ENCODE measurements at places on chromosomes 13 and 19.

GRCh38 chr13:26327940-26328725, 74.2 kb downstream of the CDK8 start:
- H3K36me3 ChIP-seq: no peaks in the 10 kb centered on the region
- no peaks in the 10 kb centered on the region for H3K4me1 ChIP-seq
- no peaks in the 10 kb centered on the region for H3K27me3 ChIP-seq
- no peak for DNase-seq
- H3K4me3 ChIP-seq: no peak overlapping the region

- DNase-seq: no peak
- H3K4me1 ChIP-seq: no peaks in the 10 kb centered on the region
- no peaks in the 10 kb centered on the region for H3K27me3 ChIP-seq
- H3K27ac ChIP-seq: no peak overlapping the region
- H3K4me3 ChIP-seq: no peak overlapping the region
Measured at GRCh38 chr13:50228527-50228926, 213.3 kb downstream of the KCNRG start.

DNA sequence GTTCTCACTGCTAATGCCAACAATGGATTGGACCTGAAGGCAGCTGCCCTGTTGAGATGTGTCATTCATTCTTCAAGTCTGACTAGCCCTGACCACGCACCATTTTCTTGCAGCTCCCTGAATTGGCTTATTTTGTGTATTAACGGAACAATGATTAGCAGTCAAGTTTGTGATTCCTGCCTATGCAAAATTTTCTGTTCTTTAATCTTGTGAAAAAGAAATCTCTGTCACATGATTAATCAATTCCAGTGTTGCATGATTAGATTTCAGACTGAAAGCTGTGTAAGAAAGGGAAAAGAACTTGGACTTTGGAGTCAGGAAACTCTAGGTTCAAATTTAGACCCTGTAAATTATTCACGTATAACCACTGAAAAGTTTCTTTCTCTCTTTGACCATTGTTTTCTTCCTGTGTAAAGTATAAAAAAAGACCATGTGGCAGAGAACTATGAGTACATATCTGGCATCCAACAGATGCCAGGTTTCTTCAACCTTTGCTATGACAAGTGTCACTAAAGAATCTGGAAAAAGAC, 64.5 kb upstream of the SLC10A2 start:
- H3K27ac ChIP-seq: no peak overlapping the region
- H3K36me3 ChIP-seq: no peaks in the 10 kb centered on the region
- no peak for DNase-seq
- no peak overlapping the region for H3K4me3 ChIP-seq
- no peaks in the 10 kb centered on the region for H3K27me3 ChIP-seq

- no peak overlapping the region for H3K27ac ChIP-seq
- no peaks in the 10 kb centered on the region for H3K36me3 ChIP-seq
- peaks cover 45% of the 10 kb centered on the region for H3K4me1 ChIP-seq
- H3K27me3 ChIP-seq: peaks cover 44% of the 10 kb centered on the region
- H3K4me3 ChIP-seq: no peak overlapping the region
- DNase-seq: no peak
Measured at GRCh38 chr19:49428547-49429451, 3.6 kb downstream of the GFY start.

GRCh38 chr13:28001049-28001448, 12.6 kb upstream of the URAD start:
- no peak overlapping the region for H3K27ac ChIP-seq
- no peaks in the 10 kb centered on the region for H3K36me3 ChIP-seq
- H3K4me3 ChIP-seq: no peak overlapping the region
- no peaks in the 10 kb centered on the region for H3K27me3 ChIP-seq

DNA sequence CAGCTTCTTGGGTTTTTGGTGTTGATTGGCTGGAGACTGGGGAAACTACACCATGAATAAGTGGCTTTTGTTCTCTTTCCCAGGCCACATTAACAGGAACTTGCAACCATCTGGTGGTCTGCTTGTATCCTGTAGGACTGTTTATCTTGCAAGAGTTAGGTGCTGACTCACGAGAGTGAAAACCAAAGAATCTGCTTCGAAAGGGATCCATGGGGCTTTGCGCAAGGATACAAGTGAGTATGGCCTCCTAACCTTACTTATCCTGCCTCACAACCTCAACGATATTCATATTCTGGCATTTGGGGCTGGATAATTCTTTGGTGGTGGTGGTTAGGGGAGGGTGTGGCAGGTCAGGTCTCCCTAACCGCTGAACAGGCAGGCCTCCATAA, 4.7 kb upstream of the SIGLECL1 start:
- no peaks in the 10 kb centered on the region for H3K27me3 ChIP-seq
- no peak overlapping the region for H3K4me3 ChIP-seq
- H3K36me3 ChIP-seq: no peaks in the 10 kb centered on the region
- no peaks in the 10 kb centered on the region for H3K4me1 ChIP-seq

DNA sequence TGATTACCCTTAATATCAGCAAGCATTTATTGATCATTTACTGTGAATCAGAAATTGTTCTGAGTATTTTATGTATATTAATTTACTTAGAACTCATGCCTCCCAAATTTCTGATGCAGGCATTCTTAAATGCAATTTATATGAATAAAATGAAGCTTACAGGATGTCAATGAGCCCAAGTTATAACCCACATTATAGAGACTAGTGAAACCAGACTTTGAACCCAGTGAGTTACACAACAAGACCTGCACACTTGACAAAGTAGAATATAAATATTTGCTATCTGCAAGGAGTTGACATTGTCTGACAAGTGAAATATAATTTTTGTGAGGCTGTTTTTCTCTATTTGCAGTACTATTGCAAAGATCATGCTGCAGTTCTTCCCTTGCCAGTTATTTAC, 656.0 kb downstream of the GPC5 start:
- no peak overlapping the region for H3K4me3 ChIP-seq
- no peaks in the 10 kb centered on the region for H3K27me3 ChIP-seq
- no peaks in the 10 kb centered on the region for H3K4me1 ChIP-seq
- DNase-seq: no peak
- no peak overlapping the region for H3K27ac ChIP-seq

GRCh38 chr13:34277936-34278335, 460.0 kb downstream of the RFC3 start:
- H3K36me3 ChIP-seq: no peaks in the 10 kb centered on the region
- H3K4me1 ChIP-seq: no peaks in the 10 kb centered on the region
- no peaks in the 10 kb centered on the region for H3K27me3 ChIP-seq
- no peak overlapping the region for H3K27ac ChIP-seq

DNA sequence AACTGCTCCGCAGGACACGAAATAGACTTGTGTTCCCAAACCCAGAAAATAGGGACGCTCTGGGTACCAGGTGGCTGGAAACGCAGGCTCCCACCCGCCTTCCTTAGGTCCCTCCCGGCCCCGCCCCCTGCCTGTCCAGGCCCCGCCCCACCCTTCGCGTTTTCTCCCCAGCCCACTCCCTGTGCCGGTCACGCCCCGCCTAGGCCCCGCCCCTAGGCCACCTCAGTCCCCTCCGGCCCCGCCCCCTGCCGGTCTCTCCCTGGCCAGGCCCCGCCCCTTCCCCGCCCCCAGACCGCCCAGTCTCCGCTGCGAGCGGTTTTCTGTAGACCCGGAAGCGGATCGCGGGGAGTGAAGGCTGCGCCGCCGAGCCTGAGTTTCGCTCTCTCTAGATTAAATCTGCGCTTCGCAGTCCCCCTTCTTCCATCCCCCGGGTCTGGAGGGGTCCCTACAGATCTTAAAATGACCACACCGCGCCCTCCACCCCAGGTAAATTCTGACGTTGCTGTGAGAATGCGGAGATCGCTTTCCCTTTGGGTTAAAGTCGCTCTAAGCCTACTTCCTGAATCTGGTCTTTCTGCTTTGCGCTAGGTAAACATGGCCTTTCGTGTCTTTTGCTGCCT, 3.7 kb upstream of the ZNF665 start:
- peaks cover 29% of the 10 kb centered on the region for H3K4me1 ChIP-seq
- peaks cover 21% of the 10 kb centered on the region for H3K36me3 ChIP-seq
- H3K4me3 ChIP-seq: peak overlapping the region; percentile 96
- H3K27ac ChIP-seq: peak overlapping the region; percentile 93
- peak; percentile 93 for DNase-seq

- no peak for DNase-seq
- H3K4me1 ChIP-seq: no peaks in the 10 kb centered on the region
- no peaks in the 10 kb centered on the region for H3K36me3 ChIP-seq
- no peak overlapping the region for H3K27ac ChIP-seq
- H3K4me3 ChIP-seq: no peak overlapping the region
- H3K27me3 ChIP-seq: peaks cover 12% of the 10 kb centered on the region
Measured at GRCh38 chr13:102700088-102701031, 5.5 kb upstream of the METTL21C start.

GRCh38 chr19:1018932-1019615, 1.8 kb downstream of the TMEM259 start:
- H3K27ac ChIP-seq: peak overlapping the region; percentile 8
- H3K4me1 ChIP-seq: peaks cover 59% of the 10 kb centered on the region
- DNase-seq: no peak
- H3K27me3 ChIP-seq: no peaks in the 10 kb centered on the region
- no peaks in the 10 kb centered on the region for H3K36me3 ChIP-seq

- DNase-seq: no peak
- H3K4me3 ChIP-seq: no peak overlapping the region
- H3K27me3 ChIP-seq: no peaks in the 10 kb centered on the region
- no peaks in the 10 kb centered on the region for H3K36me3 ChIP-seq
Measured at GRCh38 chr13:65499256-65499655, 1730.9 kb downstream of the PCDH9 start.

DNA sequence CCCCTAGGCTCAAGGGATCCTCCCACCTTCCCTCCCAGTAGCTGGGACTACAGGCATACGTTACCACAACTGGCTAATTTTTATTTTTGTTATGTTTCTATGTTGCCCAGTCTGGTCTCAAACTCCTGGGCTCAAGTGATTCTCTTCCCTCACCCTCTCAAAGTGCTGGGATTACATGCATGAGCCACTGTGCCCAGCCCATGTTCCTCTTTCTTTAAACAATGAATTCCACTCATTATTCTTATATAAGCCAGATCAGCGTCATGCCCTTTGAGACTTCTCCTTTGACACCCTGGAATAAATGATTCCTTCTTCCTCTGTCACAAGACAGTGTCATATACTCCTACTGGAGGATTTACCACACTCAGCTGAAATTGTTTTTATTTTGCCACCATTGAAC, 519.9 kb upstream of the SPRY2 start:
- H3K4me3 ChIP-seq: no peak overlapping the region
- H3K27me3 ChIP-seq: no peaks in the 10 kb centered on the region
- no peak for DNase-seq
- no peak overlapping the region for H3K27ac ChIP-seq

GRCh38 chr19:32231020-32231419, 114.4 kb upstream of the ZNF507 start:
- H3K4me1 ChIP-seq: no peaks in the 10 kb centered on the region
- no peak overlapping the region for H3K27ac ChIP-seq
- H3K27me3 ChIP-seq: no peaks in the 10 kb centered on the region
- no peak for DNase-seq
- no peaks in the 10 kb centered on the region for H3K36me3 ChIP-seq
- H3K4me3 ChIP-seq: no peak overlapping the region

GRCh38 chr13:31987535-31988170, 43.9 kb upstream of the FRY start:
- H3K27ac ChIP-seq: no peak overlapping the region
- no peaks in the 10 kb centered on the region for H3K27me3 ChIP-seq
- H3K36me3 ChIP-seq: no peaks in the 10 kb centered on the region
- no peak overlapping the region for H3K4me3 ChIP-seq
- DNase-seq: no peak

GRCh38 chr19:46731584-46731983, 14.3 kb upstream of the FKRP start:
- H3K27ac ChIP-seq: no peak overlapping the region
- no peaks in the 10 kb centered on the region for H3K27me3 ChIP-seq
- H3K36me3 ChIP-seq: peaks cover 70% of the 10 kb centered on the region
- peaks cover 9% of the 10 kb centered on the region for H3K4me1 ChIP-seq
- H3K4me3 ChIP-seq: no peak overlapping the region
